Dermis microvascular lymphatic vessel endothelial cell (primary cell): ENCODE measurements at places on chromosomes 12 and 14.

GRCh38 chr12:12721176-12721751 lies 4.1 kb downstream of the CDKN1B start:
- peak; percentile 26 for DNase-seq

GRCh38 chr14:61568572-61569011 lies 126.7 kb upstream of the HIF1A start:
- no peak for DNase-seq

DNA sequence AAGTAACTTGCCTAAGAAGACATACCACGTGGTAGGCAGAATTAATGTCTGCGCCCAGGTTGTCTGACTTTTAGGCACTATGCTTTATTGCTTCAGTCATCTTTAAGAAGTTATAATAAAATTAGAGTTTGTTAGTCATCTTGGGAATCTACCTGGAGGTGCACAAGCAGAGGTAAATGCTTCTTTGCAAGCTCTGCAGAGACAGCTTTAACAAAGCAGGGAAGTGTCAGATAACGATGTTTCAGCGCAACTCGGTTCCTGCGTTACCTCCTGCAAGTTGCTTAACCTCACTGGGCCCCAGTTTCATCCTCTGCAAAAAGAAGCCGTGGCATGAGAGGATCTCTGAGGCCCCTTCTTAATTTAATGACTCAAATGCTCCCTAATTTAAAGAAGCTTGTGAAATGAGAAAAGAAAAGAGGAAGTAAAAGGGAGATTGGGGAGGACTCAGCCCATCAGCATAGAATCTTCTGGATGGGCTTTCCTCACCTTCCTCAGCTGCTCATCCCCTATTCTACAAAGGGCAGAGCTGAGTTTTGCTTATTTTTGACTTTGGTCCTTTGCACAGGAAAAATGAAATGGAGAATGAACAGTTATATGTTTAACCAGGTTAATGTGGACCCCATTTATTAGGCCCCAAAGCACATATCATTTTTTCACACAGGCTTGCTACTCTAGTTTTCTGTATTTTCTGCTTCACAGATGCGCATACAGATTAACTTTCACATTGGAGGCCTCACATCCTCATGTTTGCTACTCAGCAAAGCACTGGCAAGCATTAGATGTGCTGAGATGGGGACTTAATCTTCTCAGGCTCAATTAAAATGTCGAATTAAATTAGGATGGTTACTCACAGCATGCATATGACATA lies 5.1 kb downstream of the ARHGDIB start:
- no peak for DNase-seq

DNA sequence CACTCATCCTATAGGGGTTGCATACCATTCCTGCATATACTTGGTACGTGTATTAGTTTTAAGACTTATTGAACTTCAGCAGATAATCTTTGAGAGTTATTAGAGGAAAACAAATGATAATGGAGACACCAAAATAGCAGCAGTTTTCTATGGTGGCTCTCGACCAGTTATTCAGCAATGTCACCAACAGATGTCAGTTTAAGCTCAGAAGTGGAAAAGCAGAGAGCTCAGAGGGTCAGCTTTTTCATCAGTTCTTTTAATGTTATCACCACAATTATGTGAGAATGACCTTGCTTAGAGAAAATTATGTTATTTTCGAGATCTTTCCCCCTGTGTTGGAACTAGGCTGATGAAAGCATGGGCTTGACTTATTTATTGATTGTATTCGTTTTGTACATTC lies 32.0 kb downstream of the PTPN11 start:
- DNase-seq: no peak

DNA sequence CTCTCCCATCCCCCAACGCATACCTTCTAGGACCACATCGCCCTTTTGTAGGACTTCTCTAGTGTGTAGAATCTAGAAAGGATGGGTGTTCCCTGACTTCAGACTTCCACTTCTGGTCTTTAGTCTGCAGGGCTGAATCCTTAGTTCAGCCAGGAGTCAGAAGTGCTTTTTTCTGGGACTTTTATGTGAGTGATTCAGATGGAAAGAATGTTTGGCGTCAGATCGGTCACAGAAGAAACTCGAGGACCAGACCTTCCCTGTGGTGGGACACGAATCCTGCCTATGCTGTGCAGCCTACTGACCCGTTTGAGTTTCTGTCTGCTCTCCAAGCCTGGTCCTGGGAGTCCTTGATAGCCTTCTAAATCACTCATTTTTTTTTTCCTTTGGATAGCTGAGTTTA lies 165.4 kb upstream of the SSTR1 start:
- DNase-seq: no peak

- peak; percentile 33 for DNase-seq
These were observed 30.2 kb downstream of the MSRB3 start for GRCh38 chr12:65308601-65309071.
